ENCODE measurements at places on chromosomes 1 and 21.
A peak's percentile ranks its signal among the peaks of the same experiment; 100 is the strongest.

GRCh38 chr1:39609618-39610331 lies 29.7 kb downstream of the HEYL start:
- peak; percentile 65 for DNase-seq

- DNase-seq: no peak
Measured at GRCh38 chr1:199123615-199124014, 484.8 kb downstream of the PTPRC start.

DNA sequence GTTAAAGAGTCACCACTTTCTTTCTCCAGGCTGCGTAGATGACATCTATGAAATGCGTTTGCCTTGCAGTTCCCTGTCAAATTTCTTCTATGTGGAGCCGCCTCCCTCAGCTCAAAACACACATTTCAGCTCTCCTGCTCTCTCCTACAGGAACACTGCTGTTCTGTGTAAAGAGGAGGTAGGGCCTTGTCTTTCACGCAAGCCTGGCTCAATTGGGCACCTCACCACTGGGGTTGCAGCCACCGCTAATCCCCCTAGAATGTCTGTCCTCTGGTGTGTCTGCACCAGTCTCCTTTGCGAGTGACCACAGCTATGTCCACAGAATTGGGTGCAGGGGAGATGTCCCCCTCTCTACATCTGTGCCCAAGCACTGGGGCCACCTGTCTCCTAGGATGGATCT lies 31.8 kb upstream of the CFHR4 start:
- no peak for DNase-seq

DNA sequence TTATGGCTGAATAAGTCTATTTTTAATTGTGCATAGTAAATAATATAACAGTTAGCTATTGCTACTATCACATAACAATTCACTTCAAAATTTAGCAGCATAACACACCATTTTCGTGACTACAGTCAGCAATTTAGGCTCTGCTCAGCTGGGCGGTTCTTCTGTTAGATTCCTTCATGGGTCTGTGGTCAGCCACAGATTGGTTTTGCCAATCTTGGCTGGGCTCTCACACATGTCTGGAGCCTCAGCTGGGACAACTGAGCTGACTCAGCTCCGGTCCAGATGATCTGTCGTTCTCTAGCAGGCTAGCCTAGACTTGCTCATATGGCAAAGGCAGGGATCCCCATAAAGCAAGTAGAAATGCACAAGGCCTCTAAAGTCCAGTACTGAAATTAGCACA lies 15.1 kb upstream of the CDC42BPA start:
- no peak for DNase-seq

- DNase-seq: no peak
Measured at GRCh38 chr1:62110198-62110817, 84.3 kb upstream of the L1TD1 start.

DNA sequence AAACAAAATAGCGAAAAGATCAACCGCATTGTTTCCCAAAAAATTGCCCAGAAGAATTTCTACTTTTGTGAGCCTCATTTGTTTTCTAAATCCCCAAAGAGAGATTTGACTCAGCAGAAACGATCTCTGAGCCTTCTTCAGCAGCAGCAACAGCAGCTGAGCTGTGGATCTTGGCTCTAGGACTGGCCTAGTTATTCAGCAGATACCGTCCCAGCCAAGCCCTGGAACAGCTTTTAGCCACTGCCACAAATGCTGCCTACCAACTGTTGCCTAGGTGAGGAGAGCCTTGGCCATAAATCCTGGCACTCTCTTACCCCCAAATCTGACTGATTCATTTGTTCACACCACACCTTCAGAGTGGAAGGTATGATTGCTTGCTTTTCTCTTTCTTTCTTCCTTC lies 320.1 kb downstream of the TGFB2 start:
- no peak for DNase-seq

DNA sequence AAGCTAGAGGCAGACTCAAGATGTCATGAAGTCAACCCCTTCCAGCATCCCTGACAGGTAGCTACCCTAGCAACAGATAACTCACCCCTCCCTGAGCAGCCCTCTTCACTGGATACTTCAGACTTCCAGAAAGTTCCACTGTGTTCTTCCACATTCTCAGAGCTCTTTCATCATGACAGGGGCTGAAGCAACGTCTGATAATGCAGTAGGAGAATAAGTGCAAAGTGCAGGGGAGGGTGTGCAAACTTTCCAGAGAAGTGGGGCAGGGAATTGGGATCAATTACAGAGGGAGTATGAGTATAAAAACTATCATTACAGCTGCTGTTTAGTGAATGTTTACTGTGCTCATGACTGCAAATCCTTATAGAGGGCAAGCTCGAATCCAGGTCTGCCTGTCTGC lies 26.4 kb upstream of the FOXE3 start:
- no peak for DNase-seq

DNA sequence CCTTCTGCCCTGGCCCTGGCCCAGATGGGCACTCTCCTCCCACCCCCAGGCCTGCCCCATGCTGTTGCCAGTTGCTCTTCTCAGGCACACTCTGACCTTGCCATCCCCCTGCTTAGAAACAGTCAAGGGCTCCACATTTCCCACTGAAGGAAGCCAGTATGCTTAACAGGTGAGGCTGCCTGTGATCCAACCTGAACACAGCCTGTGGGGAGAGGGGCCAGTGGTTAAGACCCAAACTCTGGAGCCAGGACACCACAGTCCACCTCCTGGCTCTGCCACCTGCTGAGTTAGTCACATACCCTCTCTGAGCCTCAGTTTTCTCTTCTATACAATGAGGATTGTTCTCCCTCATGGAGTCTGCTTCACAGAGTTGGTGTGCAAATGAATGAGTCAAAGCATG lies 526.9 kb downstream of the MATN1 start:
- no peak for DNase-seq

DNA sequence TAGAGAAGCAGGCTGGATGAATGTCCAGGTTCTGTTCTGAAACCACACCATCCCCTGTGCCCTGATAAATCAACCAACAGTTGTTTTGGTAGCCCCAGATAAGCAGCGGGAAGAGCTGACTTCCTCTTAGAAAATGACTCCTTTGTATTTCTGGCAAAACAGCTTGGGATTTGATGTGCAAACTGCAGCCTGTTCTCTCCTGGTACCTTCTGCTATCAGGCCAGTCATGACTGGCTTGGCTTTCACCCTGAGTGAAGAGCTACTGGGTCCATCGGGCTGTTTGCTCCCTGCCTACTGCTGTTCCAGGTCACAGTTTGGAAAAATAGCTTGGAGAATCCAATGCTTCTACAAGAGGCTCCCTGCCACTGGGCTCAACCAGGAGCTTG lies 116.8 kb downstream of the DTL start:
- no peak for DNase-seq

DNA sequence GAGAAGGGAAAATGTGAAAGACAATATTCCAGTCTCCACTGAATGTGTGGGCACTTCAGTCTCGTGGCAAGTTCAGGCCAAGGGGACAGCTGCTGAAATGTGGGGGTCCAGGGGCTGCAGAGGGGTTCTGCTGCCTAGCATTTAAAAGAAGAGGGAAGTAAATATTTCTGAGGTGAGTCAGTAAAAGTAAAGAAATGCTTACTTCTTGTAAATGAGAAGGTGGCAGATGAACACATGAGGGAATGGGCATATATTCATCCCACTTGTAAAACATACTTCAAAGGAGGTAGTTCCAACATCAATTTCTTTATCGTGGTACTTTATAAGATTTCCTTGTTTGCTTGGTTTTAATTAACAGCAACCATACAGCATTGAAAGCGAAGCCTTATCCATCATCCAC lies 63.1 kb upstream of the HIVEP3 start:
- DNase-seq: no peak

DNA sequence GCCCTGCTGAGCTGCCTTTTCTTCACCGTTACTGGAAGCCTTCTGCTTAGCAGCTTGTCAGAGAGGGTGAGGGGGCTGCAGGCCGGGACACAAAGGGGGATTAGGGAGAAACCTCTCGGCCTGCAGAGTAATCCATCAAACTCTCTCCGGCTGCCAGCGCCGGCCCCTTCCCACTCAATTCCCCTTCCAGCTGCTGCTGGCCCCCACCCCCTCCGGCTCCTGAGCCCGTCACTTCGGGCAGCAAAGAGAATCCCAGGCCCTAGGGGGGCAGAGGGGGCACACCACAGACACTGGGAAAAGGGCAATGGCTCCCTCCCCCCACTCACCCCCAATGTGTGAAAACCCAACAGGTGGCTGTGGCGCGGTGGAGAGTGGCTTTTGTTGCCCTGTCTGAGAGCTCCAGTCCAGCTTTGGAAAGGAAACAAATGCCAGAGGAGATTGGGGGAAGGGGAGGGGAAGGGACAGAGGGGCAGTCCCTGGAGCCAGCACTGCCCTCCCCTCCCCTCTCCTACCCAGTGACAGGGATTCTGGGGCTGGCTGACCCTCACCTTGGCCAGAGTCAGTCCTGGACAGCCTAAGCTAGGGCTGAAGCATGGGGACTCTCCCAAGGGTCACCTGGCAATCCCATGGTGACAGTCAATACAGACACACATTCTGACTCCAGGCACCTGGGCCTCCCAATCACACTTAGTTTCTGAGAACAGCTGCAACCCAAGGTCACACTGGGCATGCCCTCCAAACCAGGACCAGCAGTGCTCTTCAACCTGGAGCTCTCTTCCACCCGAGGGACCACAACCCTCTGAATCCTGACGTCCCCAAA lies 9.5 kb downstream of the SLC45A3 start:
- DNase-seq: no peak

- no peak for DNase-seq
Measured at GRCh38 chr1:67618285-67619018, 66.5 kb upstream of the GADD45A start.

DNA sequence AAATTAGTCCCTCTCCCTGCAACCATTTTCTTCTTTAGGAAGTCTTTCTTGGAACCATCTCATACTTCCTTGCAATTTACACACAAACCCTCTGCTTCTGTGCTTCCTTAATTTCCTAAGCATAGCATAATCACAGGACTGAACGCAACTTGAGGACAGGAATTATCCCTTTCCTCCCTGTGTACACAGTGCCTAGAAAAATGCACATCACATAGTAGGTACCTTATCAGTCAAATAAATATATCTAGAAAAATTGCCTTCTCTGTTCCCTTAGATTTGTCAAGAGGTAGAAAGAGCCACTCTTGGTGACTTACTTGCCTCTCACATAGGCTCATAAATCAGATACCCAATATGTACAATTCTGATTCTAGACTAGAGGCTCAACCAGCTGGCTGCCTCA lies 4.9 kb downstream of the ASPM start:
- DNase-seq: no peak

DNA sequence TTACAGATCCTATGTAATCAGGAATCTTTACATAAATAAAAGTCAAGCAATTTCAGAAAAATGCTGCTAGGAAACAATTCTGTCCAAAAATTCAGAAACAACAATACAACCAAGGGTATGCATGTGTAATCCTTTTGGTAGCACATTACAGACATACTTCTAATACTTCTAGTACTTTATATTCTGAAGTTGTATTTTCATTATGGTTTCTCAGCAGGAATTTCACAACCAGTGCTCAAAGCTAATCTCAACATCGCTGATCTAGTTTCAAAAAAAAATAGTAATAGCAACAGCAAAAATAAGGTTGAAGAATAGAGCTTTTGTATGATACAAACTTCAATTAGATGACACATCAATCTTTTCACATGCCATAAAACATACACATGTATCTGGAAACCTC lies 545.2 kb downstream of the LTN1 start:
- no peak for DNase-seq

DNA sequence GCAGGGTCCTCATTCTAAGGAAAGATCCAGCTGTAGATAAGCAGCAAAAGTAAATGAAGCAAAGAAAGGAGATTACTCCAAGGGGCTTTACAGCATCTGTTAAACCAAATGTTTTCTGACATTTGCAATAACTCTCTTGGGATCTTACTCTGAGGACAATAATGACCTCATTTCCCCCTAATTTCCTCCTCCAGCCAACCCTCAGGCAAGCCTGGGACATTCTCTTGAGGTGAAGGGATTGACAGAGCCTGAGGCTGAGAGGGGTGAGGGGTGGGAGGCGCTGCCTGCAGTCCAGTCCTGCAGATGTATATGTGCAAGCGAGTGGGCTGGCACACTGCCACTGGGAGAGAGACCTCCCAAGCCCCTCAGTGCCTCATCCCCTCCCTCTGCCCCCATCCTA lies 40.5 kb upstream of the NEK2 start:
- no peak for DNase-seq

- no peak for DNase-seq
Measured at GRCh38 chr1:182244451-182244850, 147.1 kb downstream of the GLUL start.

DNA sequence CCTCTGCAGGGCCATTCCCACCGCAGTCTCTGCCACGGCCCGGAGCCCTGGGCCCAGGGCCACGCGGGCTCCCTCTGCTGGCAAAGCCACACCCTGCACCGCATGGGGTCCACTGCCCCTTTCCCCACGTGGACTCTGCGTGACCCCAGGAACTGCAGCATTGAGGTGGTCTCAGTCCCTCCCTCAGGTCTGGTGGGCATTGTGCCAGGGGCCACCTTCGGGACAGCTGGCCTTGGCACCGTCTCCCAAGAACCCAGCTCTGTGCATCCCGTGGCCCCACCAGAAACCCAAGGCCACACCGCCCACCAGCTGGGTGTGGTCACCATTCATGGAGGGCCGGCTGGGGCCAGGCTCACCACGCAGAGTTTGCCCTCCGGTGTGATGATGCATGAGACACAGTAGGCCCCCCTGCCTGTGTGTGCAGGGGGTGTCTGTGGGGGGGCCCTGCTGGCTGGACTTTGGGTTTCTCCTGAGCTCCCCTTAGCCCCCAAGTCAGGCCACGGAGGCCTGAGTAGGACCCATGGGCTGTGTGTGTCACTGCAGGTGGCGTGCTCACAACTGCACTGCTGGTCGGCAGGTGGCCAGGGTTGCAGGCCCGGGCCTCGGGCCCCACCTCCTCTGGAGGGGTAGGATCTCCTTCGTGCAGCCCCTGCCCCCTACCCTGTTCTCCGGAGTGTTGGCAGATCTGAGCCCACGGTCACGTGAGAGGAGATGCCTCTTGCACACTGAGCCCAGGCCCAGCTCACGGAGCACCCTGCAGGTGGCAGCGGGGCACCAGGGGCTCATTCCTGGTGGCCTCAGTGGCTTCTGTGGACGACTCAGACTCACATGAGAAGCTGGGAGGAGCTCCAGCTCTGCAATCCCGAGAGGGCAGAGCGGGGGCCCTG lies 5.8 kb downstream of the VWA1 start:
- DNase-seq: no peak

GRCh38 chr1:189429610-189430009 lies 1048.1 kb downstream of the BRINP3 start:
- DNase-seq: no peak

GRCh38 chr1:70429219-70429618 lies 18.2 kb downstream of the CTH start:
- no peak for DNase-seq

DNA sequence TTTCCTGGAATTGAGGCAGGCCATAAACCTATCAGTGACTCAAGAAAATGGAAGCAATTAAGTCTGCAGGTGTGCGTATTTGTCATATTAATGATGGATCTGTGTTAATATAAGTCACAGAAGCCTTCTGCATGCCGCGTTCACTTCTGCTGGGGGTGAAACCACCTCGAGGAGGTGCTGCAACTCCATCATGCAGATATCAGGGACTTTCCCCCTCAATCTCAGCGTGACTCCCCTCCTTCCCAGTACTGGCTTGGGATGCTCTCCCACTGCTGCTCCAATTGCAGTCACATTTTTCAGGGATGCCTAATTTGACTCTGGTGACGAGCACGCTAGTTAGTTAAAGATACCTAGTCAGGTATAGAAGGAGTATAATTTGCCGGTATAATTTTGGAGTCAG lies 87.5 kb downstream of the ASTN1 start:
- no peak for DNase-seq

Data from activated naive CD4-positive, alpha-beta T cell (primary cell).